CD8-positive, alpha-beta memory T cell (primary cell): ENCODE measurements at places on chromosomes 11 and 22.

DNA sequence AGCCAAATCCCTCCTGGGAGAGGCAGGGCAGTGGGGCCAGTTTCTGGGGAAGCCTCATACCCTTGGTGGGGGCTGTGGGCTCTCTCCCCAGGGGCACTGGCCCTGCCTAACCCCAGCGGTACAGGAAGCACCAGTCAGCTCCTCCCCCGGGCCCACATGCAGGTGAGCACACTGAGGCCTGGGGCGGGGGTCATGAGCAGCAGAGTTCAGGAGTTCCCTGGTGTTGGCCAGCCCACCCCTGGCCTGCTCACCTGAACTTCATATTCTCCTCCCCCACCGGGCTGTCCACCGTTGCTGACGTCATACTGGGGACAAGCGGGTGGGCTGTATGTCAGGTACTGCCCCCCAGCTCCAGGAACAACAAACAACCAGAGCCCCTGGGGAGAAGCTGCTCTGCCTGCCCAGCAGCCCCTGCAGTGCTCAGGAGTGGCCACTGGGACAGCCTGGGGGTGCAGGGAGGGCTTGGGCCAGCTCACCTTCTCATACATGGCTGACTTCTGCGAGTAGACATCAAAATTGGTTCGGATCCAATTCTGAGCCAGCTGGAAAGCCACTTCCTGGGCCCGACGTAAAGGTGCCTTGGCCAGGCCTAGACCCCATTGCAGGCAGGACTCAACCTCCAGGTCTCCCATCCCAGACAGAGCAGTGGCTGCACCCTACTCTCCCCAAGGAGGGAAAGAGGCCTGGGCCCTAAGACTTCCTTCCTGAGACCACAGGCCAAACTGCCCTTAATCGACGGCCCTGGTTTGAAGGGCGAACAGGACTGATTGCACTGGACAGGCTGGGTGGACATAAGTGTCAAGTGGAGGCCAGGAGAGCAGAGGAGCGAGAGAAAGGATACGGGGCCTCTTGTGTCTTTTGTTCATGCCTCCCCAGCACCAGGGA is 20.8 kb downstream of the TREH start:
- DNase-seq: no peak

DNA sequence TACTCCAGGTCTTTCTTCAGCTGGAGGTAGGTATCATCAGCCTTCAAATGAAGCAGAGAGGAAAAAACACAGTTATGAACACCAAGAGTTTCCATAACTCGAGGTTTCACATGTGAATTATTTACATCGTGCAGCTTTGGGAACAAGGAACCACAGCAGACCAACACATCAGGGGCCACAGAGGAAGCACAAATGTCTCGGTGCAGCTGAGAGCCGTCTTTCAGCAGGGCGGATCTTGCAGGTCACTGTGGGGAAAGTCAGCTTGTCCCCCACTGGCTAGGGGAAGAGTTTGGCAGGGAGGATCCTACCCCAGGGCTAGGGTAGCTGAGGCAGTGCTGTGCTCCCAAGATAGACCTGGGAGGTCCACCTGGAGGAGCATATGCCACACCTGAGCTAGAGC is 74.7 kb downstream of the C11orf58 start:
- no peak for DNase-seq

DNA sequence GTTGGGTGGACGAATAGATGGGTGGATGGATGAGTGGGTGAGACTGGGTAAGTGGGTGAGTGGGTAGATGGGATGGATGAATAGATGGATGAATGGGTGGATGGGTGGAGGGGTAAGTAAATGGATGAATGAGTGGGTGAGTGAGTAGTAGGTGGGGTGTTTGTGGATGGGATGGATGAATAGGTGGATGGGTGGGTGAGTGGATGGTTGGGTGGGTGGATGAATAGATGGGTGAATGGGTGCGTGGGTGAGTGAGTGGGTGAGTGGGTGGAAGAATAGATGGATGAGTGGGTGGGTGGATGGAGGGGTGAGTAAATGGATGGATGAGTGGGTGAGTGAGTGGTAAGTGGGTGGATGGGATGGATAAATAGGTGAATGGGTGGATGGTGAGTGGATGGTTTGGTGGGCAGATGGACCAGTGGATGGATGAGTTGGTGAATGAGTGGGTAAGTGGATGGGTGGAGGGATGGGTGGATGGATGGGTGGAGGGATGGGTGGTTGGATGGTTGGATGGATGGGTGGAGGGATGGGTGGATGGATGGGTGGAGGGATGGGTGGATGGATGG is 12.6 kb downstream of the IGF2 start:
- DNase-seq: no peak

DNA sequence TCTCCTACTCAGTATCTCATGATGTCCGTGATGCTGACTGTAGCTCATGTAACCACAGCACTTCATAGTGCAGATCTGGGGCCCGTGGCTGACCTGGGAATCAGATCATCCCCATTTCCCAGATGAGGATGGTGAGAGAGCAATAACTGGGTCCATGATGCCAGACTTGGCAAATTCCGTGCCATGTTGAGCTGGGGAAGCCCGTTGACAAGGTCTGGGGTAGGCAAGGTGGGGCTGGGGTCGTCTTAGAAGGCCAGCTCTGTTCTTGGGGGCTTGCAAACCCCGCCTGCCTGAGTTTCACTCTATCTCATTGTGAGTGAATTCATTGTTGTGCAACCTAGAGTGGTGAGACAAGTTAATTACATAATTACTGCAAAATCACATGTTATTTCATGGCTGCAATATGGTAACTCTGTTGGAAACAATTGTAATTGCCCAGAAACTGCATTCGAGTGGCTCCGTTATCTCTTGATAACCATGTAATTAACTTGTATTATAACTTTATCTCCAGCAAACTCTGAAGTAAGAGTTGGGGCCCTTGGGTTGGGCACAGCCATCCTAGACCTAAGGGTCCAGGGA is 41.7 kb downstream of the LMO1 start:
- DNase-seq: no peak
